ENCODE measurements at places on chromosomes 3 and 15. TPM values are rescaled to one million over a fixed set of nuclear protein-coding genes. Genes with fewer than 3 reads are reported as not detected.

GRIP2 gene
- 2.4 TPM for polyA plus RNA-seq

CHRD gene
- 16.1 TPM for polyA plus RNA-seq

TM4SF18 gene
- polyA plus RNA-seq: 1.5 TPM

GPR149 gene
- not detected for polyA plus RNA-seq

NDN gene
- 211 TPM for polyA plus RNA-seq

OR4F6 gene
- not detected for polyA plus RNA-seq

SLC12A1 gene
- polyA plus RNA-seq: not detected

GRCh38 chr3:197202694-197203093 is 95.7 kb downstream of the DLG1 start:
- no peak overlapping the region for H3K27ac ChIP-seq
- DNase-seq: no peak
- H3K36me3 ChIP-seq: no peaks in the 10 kb centered on the region
- H3K4me3 ChIP-seq: no peak overlapping the region

DNA sequence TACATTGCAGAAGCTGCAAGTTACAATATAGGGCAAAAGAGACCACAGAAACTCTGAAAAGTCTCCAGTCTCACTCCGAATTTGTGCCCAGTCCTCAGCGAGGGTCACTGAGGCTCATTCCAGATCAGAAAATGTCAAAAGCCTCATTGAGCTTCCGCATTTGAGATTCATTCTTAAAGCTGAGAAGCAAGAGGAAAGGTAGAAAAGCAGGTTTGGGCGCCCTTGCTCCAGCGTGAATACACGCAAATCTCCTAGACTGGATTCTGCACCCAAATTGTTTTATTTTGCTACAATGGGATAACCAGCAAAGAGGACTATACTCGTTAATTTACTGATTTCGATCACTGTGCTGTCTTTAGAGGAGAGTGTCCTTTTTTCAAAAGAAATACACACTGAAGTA is 212.2 kb downstream of the STT3B start:
- no peaks in the 10 kb centered on the region for H3K36me3 ChIP-seq
- no peak overlapping the region for H3K4me3 ChIP-seq
- peaks cover 8% of the 10 kb centered on the region for H3K4me1 ChIP-seq
- DNase-seq: no peak
- H3K27ac ChIP-seq: no peak overlapping the region

DNA sequence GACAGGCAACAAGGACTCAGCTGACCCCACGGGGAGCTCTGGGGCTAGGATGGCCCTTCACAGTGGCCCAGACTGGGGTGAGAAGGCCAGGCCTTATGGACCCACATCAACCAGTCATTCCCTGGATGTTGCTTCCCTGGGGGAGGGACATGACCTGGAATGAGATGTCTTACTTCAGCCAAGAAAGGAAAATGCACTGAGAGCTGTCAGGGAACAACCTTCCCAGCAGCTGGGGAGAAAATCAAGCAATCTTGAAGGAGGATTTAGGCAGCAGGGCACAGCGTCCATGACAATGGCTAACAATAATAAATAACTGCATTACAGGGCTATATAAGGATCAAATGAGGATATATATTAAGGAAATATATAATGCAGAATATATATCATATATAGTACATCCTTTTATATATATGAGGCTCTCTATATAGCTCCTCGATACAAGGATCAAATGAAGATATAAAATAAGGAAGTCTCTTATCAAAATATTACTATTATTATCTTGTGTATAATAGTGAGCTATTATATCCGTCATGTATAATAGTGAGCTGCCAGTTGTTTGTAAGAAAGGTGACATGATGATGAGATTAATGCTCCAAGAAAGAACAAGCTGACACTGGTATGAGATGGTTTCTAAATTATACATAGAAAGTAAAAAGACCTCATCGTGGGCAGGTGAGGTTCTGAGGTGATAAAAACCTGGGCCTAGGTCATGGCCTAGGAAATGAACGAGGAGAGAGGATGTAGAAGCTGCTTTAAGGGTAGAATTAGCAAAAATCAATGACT is 117.8 kb upstream of the LIPC start:
- no peaks in the 10 kb centered on the region for H3K36me3 ChIP-seq
- H3K27me3 ChIP-seq: no peaks in the 10 kb centered on the region
- H3K27ac ChIP-seq: no peak overlapping the region
- DNase-seq: no peak

DNA sequence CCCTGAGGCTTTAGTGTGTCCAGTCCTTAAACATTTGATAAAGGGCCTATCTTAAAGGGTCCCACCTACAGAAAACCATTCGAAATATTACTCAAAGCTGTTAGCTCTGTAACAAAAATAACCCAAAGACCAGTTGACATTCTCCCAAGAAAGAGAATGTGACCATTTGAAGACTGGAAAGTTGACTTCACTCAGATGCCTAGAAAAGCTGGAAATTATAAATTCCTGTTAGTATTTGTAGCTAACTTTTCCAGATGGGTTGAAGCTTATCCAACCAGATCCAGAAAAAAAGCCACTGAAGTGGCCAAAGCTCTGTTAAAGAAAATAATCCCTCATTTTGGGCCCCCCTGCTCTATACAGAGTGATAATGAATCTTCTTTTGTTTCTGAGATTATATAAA is 408.4 kb downstream of the PLOD2 start:
- H3K4me1 ChIP-seq: no peaks in the 10 kb centered on the region
- no peaks in the 10 kb centered on the region for H3K27me3 ChIP-seq
- H3K4me3 ChIP-seq: no peak overlapping the region
- H3K27ac ChIP-seq: no peak overlapping the region

DNA sequence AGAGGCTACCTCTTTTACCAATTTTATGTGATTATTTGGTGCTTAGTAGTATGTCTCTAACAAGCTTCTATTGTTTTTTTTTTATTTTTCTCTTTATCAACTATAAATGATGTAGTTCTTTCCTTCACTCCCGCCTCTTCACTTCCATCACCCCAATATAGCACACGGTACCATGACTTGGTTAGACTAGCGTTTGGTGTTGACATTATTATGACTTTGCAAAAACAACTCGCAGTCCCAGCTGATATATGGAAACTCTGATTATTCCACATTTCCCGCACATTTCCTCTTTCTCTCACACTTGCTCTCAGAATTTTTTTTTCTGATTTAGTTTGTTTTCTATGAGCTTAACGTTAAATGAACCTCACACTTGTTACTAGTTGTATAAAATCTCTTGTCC is 162.2 kb downstream of the GREM1 start:
- no peak overlapping the region for H3K27ac ChIP-seq
- peaks cover 10% of the 10 kb centered on the region for H3K4me1 ChIP-seq
- no peaks in the 10 kb centered on the region for H3K27me3 ChIP-seq
- H3K36me3 ChIP-seq: no peaks in the 10 kb centered on the region

DNA sequence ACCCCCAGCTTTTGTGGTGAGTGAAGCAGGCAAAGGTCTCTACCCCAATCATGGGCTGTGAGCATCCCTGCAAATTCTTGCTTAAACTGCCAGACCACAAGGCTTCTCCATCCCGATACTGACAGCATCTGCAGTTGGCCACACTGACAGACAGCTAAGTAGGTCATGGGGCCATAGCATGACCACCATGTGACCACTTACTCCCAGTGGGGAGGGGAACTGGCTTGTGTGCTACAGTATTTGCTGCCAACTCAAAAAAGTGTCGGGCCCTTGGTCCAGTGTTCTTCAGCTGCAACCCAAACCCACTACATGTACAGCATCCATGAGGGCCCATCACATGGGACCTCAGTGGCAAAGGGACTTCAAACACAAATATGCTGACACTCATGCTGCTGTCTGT is 103.4 kb downstream of the SEC22A start:
- H3K4me1 ChIP-seq: no peaks in the 10 kb centered on the region
- DNase-seq: no peak
- H3K27me3 ChIP-seq: no peaks in the 10 kb centered on the region
- H3K27ac ChIP-seq: no peak overlapping the region

DNA sequence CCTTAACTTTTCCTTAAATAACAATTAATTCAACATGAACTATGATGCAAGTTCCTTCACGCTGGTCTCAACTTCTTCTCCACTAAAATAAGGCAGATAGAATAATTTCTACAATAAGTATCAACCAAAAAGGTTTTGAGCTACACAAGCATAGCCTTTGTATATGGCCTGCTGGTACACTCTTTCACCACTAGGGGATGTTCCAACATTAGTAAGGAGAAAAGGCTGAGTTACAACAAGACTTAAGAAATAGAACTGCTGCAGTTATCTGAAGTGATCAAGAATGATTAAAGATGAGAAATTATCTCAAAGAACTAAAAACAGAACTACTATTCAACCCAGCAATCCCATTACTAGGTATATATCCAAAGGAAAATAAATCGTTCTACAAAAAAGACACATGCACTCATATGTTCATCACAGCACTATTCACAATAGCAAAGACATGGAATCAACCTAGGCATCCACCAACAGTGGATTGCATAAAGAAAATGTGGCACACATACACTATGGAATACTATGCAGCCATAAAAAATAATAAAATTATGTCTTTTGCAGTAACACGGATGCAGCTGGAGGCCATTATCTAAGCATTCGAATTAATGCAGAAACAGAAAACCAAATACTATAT is 14.4 kb downstream of the ATP13A3 start:
- peak; percentile 73 for DNase-seq
- H3K27ac ChIP-seq: no peak overlapping the region
- peaks cover 5% of the 10 kb centered on the region for H3K4me1 ChIP-seq
- H3K27me3 ChIP-seq: no peaks in the 10 kb centered on the region
- H3K36me3 ChIP-seq: no peaks in the 10 kb centered on the region

- no peaks in the 10 kb centered on the region for H3K27me3 ChIP-seq
- DNase-seq: peak; percentile 86
- H3K4me3 ChIP-seq: no peak overlapping the region
- peaks cover 4% of the 10 kb centered on the region for H3K36me3 ChIP-seq
- no peaks in the 10 kb centered on the region for H3K4me1 ChIP-seq
Observed at GRCh38 chr3:42780892-42781700, 8.0 kb upstream of the CCDC13 start.

DNA sequence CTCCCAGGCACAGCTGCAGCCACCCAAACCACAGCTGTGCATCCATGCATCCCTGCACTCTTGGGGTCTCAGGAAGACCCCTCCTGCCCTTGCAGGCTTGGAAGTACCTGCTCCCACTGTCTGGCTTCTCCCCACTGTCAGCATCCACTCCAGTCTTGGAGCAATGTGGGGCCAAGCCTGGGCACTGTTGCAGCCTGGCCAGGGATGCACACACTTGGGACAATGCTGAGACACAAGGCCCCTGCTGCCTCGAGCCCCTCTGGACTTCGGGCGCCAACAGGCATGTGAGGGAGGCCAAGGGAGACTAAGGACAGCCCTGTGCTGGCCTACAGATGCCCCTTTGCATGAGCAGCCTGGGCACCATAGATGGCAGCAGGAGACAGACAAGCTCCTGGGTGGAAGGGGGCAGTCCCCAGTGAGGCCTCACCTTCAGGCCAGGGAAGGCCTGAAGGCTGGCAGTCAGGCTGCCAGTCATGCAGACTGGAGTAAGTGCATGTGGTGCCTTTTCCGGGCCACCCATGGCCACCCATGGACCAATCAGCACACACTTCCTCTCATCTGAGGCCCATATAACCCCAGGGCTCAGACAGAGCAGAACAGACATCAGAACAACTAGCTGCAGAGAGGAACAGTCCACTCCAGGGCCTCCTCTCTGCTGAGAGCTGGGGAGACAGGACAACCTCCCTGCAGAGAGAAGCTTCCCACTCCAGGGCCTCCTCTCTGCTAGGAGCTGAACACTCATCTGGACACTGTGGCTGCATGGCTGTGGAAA is 219.0 kb downstream of the VGLL3 start:
- H3K4me1 ChIP-seq: no peaks in the 10 kb centered on the region
- H3K36me3 ChIP-seq: no peaks in the 10 kb centered on the region
- no peak overlapping the region for H3K4me3 ChIP-seq
- no peaks in the 10 kb centered on the region for H3K27me3 ChIP-seq
- no peak overlapping the region for H3K27ac ChIP-seq

- H3K4me3 ChIP-seq: no peak overlapping the region
- peak overlapping the region; percentile 55 for H3K27ac ChIP-seq
- no peaks in the 10 kb centered on the region for H3K36me3 ChIP-seq
- peaks cover 34% of the 10 kb centered on the region for H3K4me1 ChIP-seq
- no peaks in the 10 kb centered on the region for H3K27me3 ChIP-seq
Observed at GRCh38 chr3:11624704-11625375, 18.9 kb downstream of the VGLL4 start.

- H3K36me3 ChIP-seq: no peaks in the 10 kb centered on the region
- H3K27ac ChIP-seq: no peak overlapping the region
- no peaks in the 10 kb centered on the region for H3K27me3 ChIP-seq
- no peak for DNase-seq
- peaks cover 13% of the 10 kb centered on the region for H3K4me1 ChIP-seq
Observed at GRCh38 chr3:194086388-194087075, 49.4 kb upstream of the HES1 start.

DNA sequence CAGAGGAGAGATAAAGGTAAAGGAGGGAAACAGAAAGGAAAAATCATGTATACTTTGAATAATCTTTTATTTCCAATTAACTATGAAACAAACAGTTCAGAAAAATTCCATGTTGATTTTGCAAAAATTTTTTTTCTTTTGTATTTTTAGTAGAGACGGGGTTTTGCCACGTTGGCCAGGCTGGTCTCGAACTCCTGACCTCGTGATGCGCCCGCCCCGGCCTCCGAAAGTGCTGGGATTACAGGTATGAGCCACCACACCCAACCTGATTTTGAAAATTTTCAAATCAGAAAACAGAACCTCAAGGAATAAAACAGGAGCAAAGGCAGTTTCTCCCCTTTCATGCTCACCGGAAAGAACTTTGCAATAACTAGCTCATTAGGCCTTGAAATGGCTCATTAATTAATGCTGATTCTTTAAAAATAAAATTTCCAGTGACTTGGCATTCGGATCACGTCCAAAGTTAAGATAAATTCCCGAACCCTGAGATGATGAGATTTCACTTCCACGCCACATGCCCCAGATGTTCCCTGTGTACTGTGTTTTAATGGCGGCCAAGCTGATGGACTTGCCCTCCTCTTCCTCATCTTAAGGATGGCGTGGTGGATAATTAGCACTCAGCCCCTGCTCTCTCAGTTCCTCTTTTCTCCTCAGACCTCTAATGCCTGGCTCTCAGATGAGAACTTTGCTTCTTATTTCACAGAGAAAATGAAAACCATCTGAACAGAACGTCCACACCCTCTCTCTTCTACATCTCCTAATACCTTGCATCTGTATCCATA is 10.8 kb downstream of the BCL2L10 start:
- H3K4me3 ChIP-seq: no peak overlapping the region
- H3K36me3 ChIP-seq: no peaks in the 10 kb centered on the region
- no peak overlapping the region for H3K27ac ChIP-seq
- H3K4me1 ChIP-seq: no peaks in the 10 kb centered on the region

DNA sequence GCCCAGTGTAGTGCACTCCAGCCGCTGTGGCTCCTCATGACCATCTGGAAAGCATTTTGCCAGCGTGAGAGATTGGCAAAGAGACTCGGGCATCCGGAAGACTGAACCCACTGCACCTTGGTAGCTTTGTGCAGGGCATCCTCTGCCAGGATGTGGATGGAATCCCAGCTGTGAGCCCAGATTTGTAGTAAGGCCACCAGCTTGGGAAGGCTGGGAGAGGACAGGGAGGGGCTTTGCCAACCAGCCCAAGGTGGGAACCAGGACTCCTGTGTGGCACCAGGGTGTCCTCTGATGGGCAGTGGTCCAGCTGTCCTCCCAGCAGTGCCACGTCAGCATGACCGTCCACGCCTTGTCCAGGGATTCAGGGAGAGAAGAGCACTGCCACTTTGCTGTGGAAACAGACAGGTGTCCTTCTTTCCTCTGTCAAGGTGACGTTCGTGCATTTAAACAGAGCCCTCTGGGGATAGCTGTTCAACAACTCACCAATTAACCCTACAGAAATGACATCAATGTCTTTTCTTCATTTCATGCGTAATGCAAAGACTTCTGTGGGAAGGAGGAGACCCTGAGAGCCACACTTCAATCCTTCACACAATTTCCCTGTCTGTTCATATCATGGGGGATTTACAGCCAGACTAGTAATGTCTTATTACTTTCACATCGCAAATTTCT is 19.1 kb downstream of the KLF15 start:
- H3K4me3 ChIP-seq: no peak overlapping the region
- no peaks in the 10 kb centered on the region for H3K27me3 ChIP-seq
- no peaks in the 10 kb centered on the region for H3K4me1 ChIP-seq
- no peak overlapping the region for H3K27ac ChIP-seq
- no peaks in the 10 kb centered on the region for H3K36me3 ChIP-seq
- DNase-seq: no peak

Data from hepatocyte (in vitro differentiated cells).